Activated CD4-positive, alpha-beta T cell treated with anti-CD3 and anti-CD28 coated beads, Interleukin-2, amount 10 ng/mL, durations not matched to agents 24 days and 14 days (primary cell): ENCODE measurements at places on chromosomes 11 and 22. TPM values are rescaled to one million over a fixed set of nuclear protein-coding genes. Genes with fewer than 3 reads are reported as not detected.

CASP5 gene
- total RNA-seq: not detected in 2 replicates

DNA sequence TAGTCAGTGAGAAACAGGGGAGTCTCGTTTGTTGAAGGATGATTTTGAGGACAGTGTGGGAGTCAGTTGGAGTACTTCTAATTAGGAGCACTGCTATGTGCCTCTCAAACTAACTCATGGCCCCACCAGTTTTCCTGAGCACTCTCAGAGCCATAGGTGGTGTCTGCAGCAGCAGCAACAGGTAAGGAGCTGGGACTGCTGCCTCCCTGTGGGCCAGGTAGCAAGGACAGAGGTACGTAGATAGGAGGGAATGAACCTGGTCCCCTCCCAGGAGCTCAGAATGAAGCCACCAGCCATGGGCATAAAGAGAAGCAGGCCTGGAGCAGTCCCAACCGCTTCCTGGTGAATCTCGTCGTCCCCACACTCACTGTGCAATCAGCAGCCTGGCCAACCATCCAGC lies 183.4 kb downstream of the BUD13 start:
- no peak overlapping the region for H3K27ac ChIP-seq
- no peak for DNase-seq
- H3K36me3 ChIP-seq: no peaks in the 10 kb centered on the region
- H3K27me3 ChIP-seq: peaks cover 10% of the 10 kb centered on the region

DNA sequence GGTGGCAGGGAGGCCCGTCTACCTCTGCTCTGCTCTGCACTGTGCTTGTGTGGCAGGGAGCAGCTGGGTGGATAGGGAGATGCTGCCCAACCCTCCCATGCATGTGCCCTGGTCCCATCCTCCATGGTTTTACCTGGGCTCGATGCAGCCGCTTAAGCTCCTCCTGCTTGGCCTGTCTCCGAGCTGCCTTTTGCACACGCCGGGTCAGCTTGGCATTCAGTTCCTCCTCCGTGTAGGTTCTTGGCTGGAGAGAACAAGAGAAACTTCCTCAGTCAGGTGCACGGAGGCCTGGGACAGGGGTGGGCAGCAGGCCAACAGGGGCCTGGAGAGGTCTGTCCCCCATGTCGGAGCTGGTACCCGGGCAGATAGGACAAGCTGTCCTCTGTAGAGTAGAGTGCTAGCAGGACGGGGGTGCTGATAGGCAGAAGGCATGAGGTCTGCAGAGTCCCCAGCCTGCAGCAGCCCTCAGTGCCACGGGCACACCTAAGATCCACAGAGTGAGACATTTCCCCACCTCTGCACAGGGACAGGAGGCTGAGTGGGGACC lies 36.4 kb upstream of the BID start:
- no peaks in the 10 kb centered on the region for H3K4me1 ChIP-seq
- DNase-seq: no peak
- no peak overlapping the region for H3K27ac ChIP-seq
- no peaks in the 10 kb centered on the region for H3K27me3 ChIP-seq
- H3K4me3 ChIP-seq: no peak overlapping the region
- H3K36me3 ChIP-seq: peaks cover 3% of the 10 kb centered on the region

DNA sequence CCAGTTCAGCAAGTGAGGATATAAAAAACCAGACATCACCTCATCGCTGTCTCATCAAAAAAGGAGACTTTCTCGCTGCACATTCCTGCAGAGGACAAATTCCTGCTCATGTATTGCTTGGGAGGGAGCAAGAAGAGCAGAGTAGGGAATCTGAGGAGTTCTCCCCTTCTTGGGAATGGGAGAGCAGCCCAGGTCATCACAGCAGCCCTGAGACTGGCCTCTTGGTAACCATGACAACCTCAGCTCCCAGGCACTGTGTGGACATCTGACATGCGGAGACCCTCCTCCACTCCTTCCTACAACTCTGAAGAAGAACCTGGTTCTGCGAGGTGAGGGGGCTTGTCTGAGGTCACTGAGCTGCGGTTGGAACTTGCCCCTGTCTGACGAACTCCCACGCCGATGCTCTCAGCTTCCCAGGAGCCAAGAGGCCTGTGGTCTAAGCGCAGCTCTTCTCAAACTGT lies 17.9 kb downstream of the RFPL1 start:
- H3K27ac ChIP-seq: no peak overlapping the region
- no peaks in the 10 kb centered on the region for H3K4me1 ChIP-seq

GRCh38 chr11:133808393-133809140 lies 36.7 kb downstream of the SPATA19 start:
- H3K36me3 ChIP-seq: no peaks in the 10 kb centered on the region
- H3K4me3 ChIP-seq: no peak overlapping the region
- no peak for DNase-seq
- H3K27me3 ChIP-seq: peaks cover 3% of the 10 kb centered on the region
- no peak overlapping the region for H3K27ac ChIP-seq
- H3K4me1 ChIP-seq: no peaks in the 10 kb centered on the region

DNA sequence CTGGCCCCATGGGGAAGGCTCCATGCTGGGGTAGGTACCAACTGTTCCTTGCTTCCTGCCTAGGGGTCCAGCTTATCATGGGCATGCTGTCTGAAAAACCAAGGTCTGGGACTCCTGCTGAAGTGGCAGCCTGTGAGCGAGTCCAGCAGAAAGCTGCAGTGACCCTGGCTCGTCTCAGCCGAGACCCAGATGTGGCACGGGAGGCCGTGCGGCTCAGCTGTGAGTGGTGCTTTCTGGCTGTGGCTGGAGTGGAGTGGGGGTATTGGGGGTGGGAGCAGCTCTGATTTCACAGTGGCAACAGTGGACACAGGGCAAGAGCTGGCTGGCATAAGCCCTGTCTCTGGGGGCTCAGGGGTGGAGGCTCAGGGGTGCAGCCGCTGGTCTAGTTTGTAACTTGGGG lies 124.1 kb downstream of the INSC start:
- no peak overlapping the region for H3K27ac ChIP-seq
- no peak for DNase-seq
- peaks cover 7% of the 10 kb centered on the region for H3K27me3 ChIP-seq
- no peak overlapping the region for H3K4me3 ChIP-seq
- H3K4me1 ChIP-seq: no peaks in the 10 kb centered on the region
- H3K36me3 ChIP-seq: no peaks in the 10 kb centered on the region

- no peaks in the 10 kb centered on the region for H3K27me3 ChIP-seq
- no peaks in the 10 kb centered on the region for H3K36me3 ChIP-seq
- no peak for DNase-seq
- H3K4me1 ChIP-seq: no peaks in the 10 kb centered on the region
- H3K27ac ChIP-seq: no peak overlapping the region
Observed at GRCh38 chr11:106463154-106463553, 385.7 kb downstream of the AASDHPPT start.

DNA sequence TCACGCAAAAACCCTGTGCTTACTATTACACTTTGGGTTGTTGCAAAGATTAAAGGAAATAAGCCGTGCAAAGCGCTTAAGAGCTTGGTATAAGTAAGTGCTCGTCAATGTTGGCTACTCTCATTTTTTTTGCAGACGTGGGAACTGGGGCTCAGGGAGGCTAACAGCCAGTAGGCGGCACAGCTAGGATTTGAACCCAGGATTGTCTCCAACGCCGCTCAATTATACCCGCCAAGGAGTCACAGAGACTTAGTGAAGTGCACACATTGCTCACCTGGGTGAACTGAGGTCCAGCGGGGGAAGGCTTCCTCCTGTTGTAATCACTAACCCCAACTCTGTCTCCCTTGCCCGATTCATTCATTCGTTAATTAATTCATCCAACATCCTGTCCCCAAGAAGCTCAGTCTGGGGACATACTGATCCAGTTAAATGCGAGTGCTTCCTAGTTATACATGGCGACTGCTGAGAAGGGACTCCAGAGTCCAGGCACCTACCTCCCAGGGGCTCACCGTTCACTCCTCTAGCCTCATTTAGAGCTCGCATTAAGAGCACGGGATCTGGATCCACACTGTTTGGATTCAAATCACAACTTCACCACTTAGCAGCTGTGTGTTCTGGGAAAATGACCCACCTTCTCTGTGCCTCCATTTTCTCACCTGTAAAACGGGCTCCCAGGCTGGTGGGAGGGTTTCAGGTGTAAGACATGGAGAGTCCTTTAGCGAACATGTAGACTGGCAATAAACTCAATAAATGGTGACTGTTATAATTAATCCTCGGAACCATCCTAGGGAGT lies 838 bp upstream of the MTFP1 start:
- peak overlapping the region; percentile 99 for H3K27ac ChIP-seq
- peak; percentile 80 for DNase-seq
- peak overlapping the region; percentile 99 for H3K4me3 ChIP-seq
- H3K36me3 ChIP-seq: peaks cover 58% of the 10 kb centered on the region
- peaks cover 59% of the 10 kb centered on the region for H3K4me1 ChIP-seq
- no peaks in the 10 kb centered on the region for H3K27me3 ChIP-seq
